ENCODE measurements at places on chromosomes 7 and 10.

- DNase-seq = no peak
Measured at GRCh38 chr7:33155811-33156210, 26.4 kb downstream of the BBS9 start.

DNA sequence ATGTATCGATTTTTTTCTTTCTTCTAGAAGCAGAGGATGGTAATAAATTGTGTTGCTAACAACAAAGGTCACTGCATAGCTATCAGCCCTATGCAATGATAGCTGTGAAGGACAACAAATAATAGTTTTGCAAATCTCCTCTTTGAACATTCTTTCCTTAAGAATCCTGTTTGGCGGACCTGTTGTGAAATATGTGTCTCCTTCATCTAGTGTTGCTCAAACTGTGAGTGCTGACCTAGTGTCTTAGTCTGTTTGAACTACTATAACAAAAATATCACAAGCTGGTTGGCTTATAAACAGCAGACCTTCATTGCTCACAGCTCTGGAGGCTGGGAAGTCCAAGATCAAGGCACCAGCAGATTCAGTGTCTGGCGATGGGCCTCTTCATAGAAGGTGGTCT is 53.7 kb downstream of the CAV1 start:
- DNase-seq = no peak

DNA sequence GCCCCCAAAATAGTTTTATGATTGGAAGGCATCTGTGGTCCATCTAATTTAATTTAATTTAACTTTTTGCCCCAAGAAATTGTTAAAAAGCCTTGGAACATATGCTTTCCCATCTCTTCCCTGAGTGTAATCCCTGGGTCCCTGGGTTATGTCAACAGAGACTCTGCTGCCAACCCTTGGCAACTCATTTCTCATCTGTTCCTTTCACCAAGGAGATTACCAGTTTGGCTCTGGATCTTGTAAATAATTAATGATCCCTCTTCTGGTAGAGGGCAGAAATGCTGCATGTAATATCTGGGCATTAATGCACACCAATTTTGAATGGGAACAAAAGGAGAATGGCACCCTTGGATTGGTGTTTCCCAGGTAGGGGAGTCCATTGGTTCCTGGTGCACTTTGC is 514.2 kb downstream of the CCSER2 start:
- no peak for DNase-seq

DNA sequence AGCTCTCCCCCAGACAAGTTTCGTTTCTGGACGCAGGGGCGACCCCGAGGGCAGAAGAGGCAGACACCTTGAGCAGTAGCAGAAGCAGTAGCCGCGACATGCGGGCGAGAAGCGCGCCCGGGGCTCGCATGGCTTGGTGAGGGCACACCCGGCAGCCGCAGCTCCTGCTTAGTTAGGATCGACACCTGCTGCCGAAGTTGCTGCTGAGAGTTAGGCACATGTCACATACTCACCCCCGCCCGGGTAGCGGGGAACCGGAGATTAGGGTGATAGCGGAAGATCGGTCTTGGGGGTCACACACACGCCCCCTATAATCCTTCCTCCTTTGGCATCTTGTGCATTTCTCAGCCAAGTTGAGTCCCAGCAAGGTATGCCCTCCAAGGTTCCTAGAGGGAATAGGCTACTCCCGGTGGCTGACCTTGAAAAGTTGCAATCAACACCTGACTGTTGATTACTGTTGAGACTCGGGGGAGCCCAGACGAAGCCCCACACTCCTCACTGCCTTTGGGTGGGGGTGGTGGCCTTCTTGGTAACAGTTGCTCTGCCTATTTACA is 668 bp downstream of the GPR37 start:
- DNase-seq = no peak

GRCh38 chr7:41578700-41579099 is 124.2 kb downstream of the INHBA start:
- DNase-seq = no peak
